ENCODE measurements at places on chromosomes 1 and 21.

- no peak for DNase-seq
Measured at GRCh38 chr1:14815175-14815877, 216.8 kb downstream of the KAZN start.

DNA sequence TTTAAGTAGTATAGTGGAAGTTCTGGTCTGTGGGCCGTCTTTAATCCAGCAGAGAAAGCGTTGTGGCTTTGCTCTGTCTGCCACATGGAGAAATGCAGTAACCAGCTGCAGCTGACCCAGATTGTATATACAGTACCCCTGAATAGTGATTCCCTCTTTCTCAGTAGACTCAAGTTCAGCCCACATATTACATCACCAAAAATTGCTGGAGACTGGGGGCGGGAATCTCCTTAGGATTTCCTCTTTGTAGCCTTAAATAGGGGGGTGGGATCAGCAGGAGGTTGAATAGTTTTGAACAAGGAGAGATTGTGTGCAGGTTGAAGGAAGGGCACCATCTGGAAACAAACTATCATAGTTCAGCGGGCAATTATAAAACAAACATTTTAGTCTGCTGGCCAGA is at the start of gene ANGPTL1:
ANGPTL1 (minus strand) TSS at position 134 of the 400 bp plus-strand sequence. CDS start 5,301 bp downstream, outside the sequence.
- DNase-seq, result no peak

DNA sequence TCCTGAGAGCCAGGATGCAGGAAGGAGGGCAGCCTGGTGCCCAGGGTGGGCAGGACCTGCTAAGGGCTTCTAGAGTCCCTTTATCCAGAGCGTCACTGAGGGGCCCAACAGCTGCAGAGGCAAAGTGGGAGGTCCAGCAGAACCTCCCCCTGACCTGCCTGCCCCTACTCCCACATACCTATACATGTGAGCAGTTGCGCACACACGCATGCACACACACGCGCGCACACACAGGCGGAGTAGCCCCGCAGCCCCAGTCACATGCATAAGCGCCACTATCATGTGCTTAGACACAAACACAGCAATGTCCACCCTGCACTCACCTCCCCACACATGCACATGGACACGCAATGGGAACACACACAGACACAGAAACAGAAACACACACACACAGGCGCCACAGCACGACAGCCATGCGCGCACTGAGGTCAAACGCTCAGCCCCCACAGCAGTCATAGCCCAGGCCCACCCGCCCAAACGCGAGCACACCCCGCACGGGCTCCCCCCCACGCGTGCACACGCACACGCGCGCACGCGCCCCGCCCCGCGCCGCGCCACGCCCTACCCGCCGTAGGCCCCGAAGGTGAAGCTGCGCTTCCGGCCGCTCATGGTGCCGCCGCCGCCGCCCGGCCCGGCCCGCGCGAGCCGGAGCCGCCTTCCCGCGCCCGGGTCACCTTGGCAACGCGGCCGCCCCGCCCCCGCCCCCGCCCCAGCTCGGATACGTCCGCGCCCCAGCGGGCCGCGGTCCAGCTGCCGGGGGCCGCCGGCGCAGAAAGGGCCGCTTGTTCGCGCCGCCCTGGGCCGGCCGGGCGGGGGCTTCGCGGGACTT is 17.7 kb downstream of the RAP1GAP start:
- DNase-seq, result peak; percentile 40

- DNase-seq, result peak; percentile 41
Measured at GRCh38 chr1:226882631-226883409, 12.4 kb downstream of the PSEN2 start.

DNA sequence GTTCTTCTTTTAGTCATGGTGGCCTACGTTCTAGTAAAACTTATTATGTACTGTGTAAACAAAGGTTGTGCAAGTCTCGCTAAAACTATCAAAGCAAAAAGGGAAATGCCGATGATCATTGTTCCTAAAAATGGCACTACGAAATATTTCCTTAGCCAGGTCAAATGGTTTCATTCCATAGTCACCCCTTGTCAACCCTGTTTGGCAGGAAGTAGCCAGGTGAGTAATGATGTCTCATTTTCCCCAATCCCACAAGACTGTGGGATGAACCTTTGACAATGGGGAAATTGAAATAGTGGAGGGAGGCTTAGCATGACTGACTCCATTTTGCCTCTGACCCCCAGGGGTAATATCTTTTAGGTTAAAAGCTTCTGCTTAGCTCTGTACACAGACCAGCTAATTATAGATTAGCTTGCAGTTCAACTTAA is 5.6 kb upstream of the REN start:
- no peak for DNase-seq
